Activated CD4-positive, alpha-beta T cell treated with anti-CD3 and anti-CD28 coated beads, Interleukin-2, amount 10 ng/mL, durations not matched to agents 7 days and 5 days (primary cell): ENCODE measurements at places on chromosomes 7 and 10. TPM values are rescaled to one million over a fixed set of nuclear protein-coding genes. Genes with fewer than 3 reads are reported as not detected.
A peak's percentile ranks its signal among the peaks of the same experiment; 100 is the strongest.

- DNase-seq: no peak
- H3K27ac ChIP-seq: no peak overlapping the region
- no peak overlapping the region for H3K4me3 ChIP-seq
- H3K36me3 ChIP-seq: no peaks in the 10 kb centered on the region
- peaks cover 8% of the 10 kb centered on the region for H3K27me3 ChIP-seq
- H3K4me1 ChIP-seq: no peaks in the 10 kb centered on the region
Measured at GRCh38 chr10:78620985-78621799, 447.6 kb upstream of the ZMIZ1 start.

DNA sequence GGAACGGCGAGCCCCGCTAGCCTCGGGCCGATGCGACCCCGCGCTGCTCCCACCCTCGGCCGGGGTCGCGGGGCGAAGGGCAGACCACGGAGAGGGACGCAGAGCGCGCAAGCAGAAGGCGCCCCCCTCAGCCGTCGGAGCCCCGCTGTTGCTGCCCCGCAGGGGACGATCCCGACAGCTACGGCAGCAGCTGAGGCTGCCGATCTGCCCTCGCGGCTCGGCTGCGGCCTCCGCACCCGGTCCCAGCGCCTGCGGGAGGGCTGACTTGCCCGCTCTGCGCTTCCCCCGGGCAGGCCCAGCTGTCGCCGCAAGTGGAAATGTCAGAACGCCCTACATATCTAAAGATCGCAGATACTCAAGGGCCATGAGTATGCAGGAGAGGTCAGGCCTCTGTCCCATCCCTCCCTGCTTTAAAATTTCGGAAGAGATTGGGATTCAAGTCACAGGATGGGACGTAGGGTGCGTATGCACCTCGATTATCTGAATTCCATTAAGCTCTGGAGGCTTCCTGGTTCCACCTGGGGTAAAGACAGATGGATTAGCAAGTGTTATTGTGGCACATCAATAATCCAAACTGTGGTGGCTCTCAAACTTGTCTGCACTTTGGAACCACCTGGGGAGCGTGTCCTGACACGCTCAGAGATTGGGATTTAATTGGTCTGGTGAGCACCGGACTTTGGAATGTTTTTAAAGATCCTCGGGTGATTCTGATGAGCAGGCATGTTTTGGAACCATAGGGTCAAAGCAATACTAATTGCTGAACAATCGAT is at the start of gene CRPPA:
Gene CRPPA, minus strand, starts transcription at position 206 of the 770 bp plus-strand sequence. CDS start 216 bp downstream, outside the sequence.
- peaks cover 2% of the 10 kb centered on the region for H3K27me3 ChIP-seq
- H3K27ac ChIP-seq: peak within 1 kb of the TSS; percentile 93
- peak; percentile 31 for DNase-seq
- H3K4me1 ChIP-seq: peaks cover 26% of the 10 kb centered on the region
- peaks cover 7% of the 10 kb centered on the region for H3K36me3 ChIP-seq

- no peaks in the 10 kb centered on the region for H3K27me3 ChIP-seq
- peak; percentile 84 for DNase-seq
- peaks cover 93% of the 10 kb centered on the region for H3K4me1 ChIP-seq
- peak overlapping the region; percentile 64 for H3K4me3 ChIP-seq
- peak overlapping the region; percentile 99 for H3K27ac ChIP-seq
Measured at GRCh38 chr10:11145495-11145855, 127.8 kb downstream of the CELF2 start.

- DNase-seq: no peak
- H3K27me3 ChIP-seq: no peaks in the 10 kb centered on the region
- H3K4me1 ChIP-seq: no peaks in the 10 kb centered on the region
Measured at GRCh38 chr7:64192775-64193174, 14.2 kb upstream of the ZNF735 start.

DNA sequence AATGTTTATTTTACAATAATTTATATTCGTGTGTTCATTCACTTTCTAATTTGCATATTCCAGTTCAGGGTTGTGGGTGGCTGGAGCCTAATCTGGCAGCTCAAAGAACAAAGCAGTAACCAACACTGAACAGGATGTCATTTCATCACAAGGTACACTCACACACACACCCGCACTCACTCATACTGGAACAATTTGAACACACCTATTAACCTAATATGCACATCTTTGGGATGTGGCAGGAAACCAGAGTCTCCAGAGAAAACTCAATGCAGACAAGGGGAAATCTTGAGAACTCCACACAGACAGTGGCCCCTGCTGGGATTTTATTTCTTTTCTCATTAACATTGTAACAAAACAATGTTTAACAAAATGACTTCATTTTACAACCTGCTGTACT is 97.4 kb downstream of the TWIST1 start:
- H3K27ac ChIP-seq: no peak overlapping the region
- no peaks in the 10 kb centered on the region for H3K4me1 ChIP-seq
- no peak for DNase-seq
- no peak overlapping the region for H3K4me3 ChIP-seq

GRCh38 chr7:40393660-40394059 is 258.9 kb downstream of the SUGCT start:
- no peak for DNase-seq
- no peaks in the 10 kb centered on the region for H3K27me3 ChIP-seq
- no peaks in the 10 kb centered on the region for H3K4me1 ChIP-seq
- no peaks in the 10 kb centered on the region for H3K36me3 ChIP-seq

- H3K4me3 ChIP-seq: no peak overlapping the region
- H3K36me3 ChIP-seq: no peaks in the 10 kb centered on the region
- H3K27me3 ChIP-seq: peaks cover 6% of the 10 kb centered on the region
- no peaks in the 10 kb centered on the region for H3K4me1 ChIP-seq
- H3K27ac ChIP-seq: no peak overlapping the region
- DNase-seq: no peak
Measured at GRCh38 chr7:17745610-17746009, 194.7 kb downstream of the SNX13 start.

DNA sequence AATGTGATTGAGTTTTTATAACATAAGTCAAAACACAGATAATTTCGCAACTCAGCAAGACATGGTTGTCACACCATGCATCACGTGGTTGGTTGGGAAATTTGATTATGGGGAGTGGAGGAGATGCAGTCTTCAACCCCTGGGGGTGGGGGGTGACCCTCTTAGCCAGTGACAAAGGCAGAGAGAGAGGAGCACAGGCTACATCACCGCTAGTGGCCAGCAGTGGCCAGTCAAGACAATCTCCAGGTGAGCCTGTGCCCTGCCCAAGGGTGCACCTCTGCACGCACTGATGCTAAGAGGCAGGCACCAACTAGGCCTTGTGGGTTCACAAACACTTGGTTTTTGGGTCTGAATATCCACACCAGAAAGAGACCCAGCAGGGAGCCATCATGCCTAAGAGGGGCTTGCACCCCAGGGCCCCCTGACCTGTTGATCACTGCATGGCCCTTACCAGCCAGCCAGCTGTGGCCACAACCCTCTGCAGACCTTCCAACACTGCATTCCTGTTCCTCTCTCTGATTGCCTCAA is 244.4 kb downstream of the FANK1 start:
- DNase-seq: no peak
- H3K4me3 ChIP-seq: no peak overlapping the region
- no peaks in the 10 kb centered on the region for H3K27me3 ChIP-seq
- no peaks in the 10 kb centered on the region for H3K36me3 ChIP-seq

- H3K27ac ChIP-seq: no peak overlapping the region
- no peaks in the 10 kb centered on the region for H3K4me1 ChIP-seq
- no peaks in the 10 kb centered on the region for H3K27me3 ChIP-seq
- no peak for DNase-seq
- no peak overlapping the region for H3K4me3 ChIP-seq
Measured at GRCh38 chr7:32200646-32201045, 130.4 kb upstream of the PDE1C start.

GRCh38 chr7:113289140-113289740 is 170.9 kb upstream of the SMIM30 start:
- no peak for DNase-seq
- H3K36me3 ChIP-seq: no peaks in the 10 kb centered on the region
- no peak overlapping the region for H3K27ac ChIP-seq
- no peaks in the 10 kb centered on the region for H3K27me3 ChIP-seq

DNA sequence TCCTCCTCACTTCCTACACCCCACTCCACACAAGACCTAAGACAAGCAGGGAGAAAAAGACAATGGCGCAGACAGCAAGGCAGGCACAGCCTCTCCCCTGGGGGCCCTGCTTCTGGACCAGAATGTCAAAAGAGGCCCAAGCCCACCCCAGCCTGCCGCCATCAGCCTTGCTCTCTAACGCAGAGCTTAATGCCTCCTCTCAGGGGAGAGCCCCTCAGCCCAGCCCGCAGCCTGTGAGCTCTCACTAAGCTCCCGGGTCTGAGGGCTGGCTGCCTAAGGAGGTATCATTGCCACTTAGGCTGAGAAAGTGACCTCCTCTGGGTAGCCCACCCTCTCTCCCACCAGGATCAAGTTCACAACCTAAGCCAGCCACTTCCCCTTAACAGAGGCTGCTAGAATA is 16.7 kb downstream of the SLIT1 start:
- H3K4me1 ChIP-seq: no peaks in the 10 kb centered on the region
- no peak for DNase-seq
- H3K27me3 ChIP-seq: peaks cover 14% of the 10 kb centered on the region
- no peak overlapping the region for H3K27ac ChIP-seq

GRCh38 chr10:70343712-70344111 is 38.7 kb downstream of the LRRC20 start:
- no peaks in the 10 kb centered on the region for H3K27me3 ChIP-seq
- H3K36me3 ChIP-seq: peaks cover 6% of the 10 kb centered on the region
- H3K4me1 ChIP-seq: no peaks in the 10 kb centered on the region
- H3K27ac ChIP-seq: no peak overlapping the region

DNA sequence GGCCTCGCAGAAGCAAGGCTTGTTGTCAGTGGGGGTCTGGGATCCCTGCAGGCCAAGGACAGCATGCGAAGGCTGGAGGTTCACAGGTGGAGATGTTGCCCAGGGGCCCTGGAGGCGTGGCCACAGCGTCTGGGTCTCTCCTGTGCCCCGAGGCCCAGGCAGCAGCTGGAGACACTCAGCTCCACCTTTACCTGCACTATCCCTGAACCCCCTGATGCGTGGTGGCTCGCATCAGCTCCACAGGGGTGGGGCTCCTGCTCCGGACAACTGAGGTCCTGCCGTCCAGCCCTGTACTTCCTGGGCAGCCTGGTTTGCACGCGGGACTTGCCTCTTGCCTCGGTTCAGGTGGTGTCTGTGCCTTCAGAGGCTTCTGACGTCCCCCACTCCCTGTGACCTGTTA is 54.6 kb upstream of the ZNF32 start:
- no peaks in the 10 kb centered on the region for H3K36me3 ChIP-seq
- no peaks in the 10 kb centered on the region for H3K4me1 ChIP-seq
- no peak overlapping the region for H3K4me3 ChIP-seq
- H3K27ac ChIP-seq: no peak overlapping the region
- DNase-seq: no peak

GRCh38 chr7:98283887-98284222 is 2.4 kb downstream of the BRI3 start:
- no peak overlapping the region for H3K27ac ChIP-seq
- peaks cover 6% of the 10 kb centered on the region for H3K36me3 ChIP-seq
- no peaks in the 10 kb centered on the region for H3K27me3 ChIP-seq
- H3K4me3 ChIP-seq: no peak overlapping the region
- peaks cover 36% of the 10 kb centered on the region for H3K4me1 ChIP-seq

GRCh38 chr7:155462163-155462735 is 4.3 kb downstream of the EN2 start:
- H3K27ac ChIP-seq: no peak overlapping the region
- H3K4me3 ChIP-seq: no peak overlapping the region
- H3K4me1 ChIP-seq: peaks cover 5% of the 10 kb centered on the region
- peaks cover 75% of the 10 kb centered on the region for H3K27me3 ChIP-seq
- H3K36me3 ChIP-seq: no peaks in the 10 kb centered on the region

- no peaks in the 10 kb centered on the region for H3K36me3 ChIP-seq
- DNase-seq: no peak
- H3K27ac ChIP-seq: no peak overlapping the region
Measured at GRCh38 chr7:117217106-117218035, 105.5 kb downstream of the WNT2 start.

- H3K36me3 ChIP-seq: no peaks in the 10 kb centered on the region
- no peak overlapping the region for H3K27ac ChIP-seq
- no peak for DNase-seq
- no peak overlapping the region for H3K4me3 ChIP-seq
- no peaks in the 10 kb centered on the region for H3K4me1 ChIP-seq
Measured at GRCh38 chr7:103824251-103824650, 165.2 kb downstream of the RELN start.

DNA sequence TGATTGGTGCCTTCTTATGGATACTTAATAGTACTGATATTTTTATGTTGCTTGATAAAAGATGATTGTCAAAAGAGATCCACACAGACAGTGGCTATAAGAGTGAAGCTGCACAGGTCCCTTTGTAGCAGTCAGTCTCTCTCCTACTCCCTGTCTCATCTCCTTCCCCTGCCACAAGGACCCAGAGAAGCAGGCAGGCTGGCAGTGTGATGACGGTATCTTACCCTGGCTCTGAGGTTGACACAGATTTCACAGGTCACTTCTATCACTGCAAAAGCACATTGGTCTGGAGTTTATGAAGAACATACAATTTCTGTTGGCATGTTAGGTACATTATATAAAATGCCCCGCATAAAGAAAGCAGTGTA is 64.4 kb upstream of the AHR start:
- H3K36me3 ChIP-seq: peaks cover 21% of the 10 kb centered on the region
- DNase-seq: peak; percentile 46
- H3K27ac ChIP-seq: peak overlapping the region; percentile 97

GRCh38 chr7:149490083-149490760 is 7.4 kb downstream of the ZNF746 start:
- peaks cover 72% of the 10 kb centered on the region for H3K36me3 ChIP-seq
- H3K27ac ChIP-seq: no peak overlapping the region
- peaks cover 14% of the 10 kb centered on the region for H3K4me1 ChIP-seq

DNA sequence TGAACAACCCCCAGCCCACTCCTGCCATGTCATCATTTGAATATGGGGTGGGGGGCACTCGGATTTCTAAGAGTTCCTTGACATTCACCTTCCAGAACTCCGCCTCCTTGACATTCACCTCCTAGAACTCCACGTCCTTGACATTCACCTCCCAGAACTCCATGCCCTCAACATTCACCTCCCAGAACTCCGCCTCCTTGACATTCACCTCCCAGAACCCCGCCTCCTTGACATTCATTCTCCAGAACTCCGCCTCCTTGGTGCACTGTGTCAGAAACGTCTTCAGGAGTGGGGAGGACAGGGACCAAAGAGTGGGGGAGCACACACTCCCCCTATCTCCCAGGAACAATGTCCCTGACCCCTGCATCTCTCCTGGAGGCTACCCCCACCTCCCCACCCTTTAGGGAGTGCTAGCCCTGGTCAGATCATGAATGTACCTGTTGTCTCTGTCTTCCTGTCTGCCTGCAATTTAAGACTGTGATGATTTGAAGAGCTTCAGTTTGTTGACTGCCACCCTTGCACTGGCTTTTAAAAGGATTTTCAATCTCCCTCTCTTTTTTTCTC is 110.1 kb downstream of the NPTX2 start:
- H3K4me3 ChIP-seq: no peak overlapping the region
- peaks cover 3% of the 10 kb centered on the region for H3K27me3 ChIP-seq
- H3K36me3 ChIP-seq: no peaks in the 10 kb centered on the region
- no peak overlapping the region for H3K27ac ChIP-seq
- H3K4me1 ChIP-seq: no peaks in the 10 kb centered on the region

Gene GNAT3
- not detected for total RNA-seq

Gene SLC18A3
- not detected for total RNA-seq

Gene LIPF
- not detected for total RNA-seq

Gene JAZF1
- 7.6 TPM for total RNA-seq

Gene NPSR1
- total RNA-seq: not detected

Gene ETV1
- 0.33 TPM for total RNA-seq

Gene CALHM3
- 0.17 TPM for total RNA-seq

Gene ZYX
- total RNA-seq: 189 TPM
